ENCODE measurements at places on chromosomes 13 and 19.

DNA sequence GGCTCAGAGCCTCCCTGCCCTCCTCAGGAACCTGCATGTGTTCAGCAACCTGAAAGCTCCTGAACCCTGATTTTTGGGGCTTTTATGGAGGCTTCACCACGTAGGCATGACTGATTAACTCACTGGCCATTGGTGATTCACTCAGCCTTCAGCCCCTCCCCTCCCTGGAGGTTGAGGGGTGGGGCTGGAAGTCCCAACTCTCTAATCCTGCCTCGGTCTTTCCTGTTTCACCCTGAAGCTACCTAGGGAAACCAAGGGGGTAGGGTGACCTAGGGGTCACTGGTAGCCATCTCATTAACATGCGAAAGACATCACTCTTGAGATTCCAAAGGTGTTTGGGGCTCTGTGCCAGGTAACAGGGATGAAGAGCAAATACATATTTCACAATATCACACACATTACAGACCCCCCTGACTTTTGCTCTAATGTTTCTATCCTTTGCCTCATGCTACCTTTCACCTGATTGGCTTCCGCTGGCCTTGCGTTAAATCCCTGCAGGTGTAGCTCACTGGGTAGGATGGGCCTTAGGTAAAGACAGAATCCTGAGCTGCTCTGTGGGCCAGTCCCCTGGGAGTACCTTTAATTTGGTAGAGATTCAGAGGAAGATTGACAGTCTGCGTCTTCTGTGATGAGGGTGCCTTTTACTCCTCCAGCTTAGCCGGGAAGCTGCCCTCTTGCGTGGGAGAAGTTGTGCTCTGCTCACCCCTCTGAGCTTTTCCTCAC lies 260.6 kb downstream of the ATP8A2 start:
- no peak for DNase-seq

DNA sequence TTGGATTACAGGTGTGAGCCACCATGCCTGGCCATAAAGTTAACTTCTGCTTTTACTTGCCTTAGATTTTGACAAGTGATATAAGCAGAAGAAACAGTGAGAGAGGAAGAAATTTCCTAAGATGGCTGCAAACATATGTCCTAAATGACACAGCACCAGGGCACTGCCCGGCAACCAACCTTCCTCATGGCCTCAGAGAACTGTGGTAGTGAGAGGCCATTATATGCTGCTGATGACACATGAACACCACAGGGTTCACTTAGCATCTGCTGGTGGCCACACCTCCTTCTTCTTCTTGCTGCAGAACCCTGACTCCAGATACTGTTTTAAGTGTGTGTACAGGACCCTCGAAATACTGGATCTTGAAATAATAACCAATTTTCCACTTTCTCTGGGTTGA lies 88.2 kb downstream of the KCTD12 start:
- DNase-seq, result no peak

GRCh38 chr13:48493066-48493765 lies 39.7 kb downstream of the RCBTB2 start:
- peak; percentile 70 for DNase-seq

- DNase-seq, result no peak
Observed at GRCh38 chr19:52749780-52750179, 14.9 kb upstream of the ZNF611 start.

- no peak for DNase-seq
Observed at GRCh38 chr13:45289936-45290563, 50.9 kb downstream of the TPT1 start.

DNA sequence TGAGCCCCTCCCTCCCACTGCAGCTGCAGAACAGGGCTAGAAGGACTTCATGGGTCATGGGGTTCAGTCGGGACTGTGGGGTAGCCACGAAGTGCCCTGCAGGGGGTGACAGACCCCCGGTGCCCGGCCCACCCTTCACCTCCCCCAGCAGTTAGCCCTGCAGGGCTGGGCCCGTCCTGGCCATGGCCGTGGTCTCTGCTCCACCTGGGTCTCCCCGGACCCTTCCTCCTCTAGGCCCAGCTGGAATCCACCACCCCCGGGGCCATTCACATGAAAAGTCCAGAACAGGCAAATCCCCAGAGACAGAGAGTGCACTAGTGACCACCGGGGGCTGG lies 17.3 kb downstream of the MKNK2 start:
- no peak for DNase-seq
